ENCODE measurements at places on chromosomes 1 and 21.

GRCh38 chr1:61506944-61507500 is 217.9 kb downstream of the TM2D1 start:
- no peak for DNase-seq

- no peak for DNase-seq
Observed at GRCh38 chr1:9901148-9902059, 8.7 kb downstream of the CTNNBIP1 start.

GRCh38 chr21:26142363-26142762 is 28.2 kb downstream of the APP start:
- DNase-seq, result no peak

DNA sequence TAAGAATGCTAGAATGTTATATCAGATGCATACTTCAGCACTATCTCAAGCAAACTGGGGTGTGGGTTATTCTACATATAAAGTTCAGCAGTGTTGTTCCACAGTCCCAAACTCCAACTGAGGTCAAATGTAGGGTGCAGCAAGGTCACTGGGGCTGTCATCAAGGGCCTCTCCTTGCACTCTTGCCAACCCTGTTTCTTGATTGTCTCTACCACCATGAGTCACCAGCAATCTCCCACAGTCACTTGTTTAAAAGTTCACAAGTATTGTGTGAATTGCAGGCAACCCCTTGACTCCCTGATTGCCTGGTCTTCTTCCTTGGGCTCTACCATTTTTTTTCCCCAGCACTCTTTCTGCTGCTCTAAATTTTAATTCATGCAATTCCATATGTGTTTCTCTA is 10.6 kb downstream of the METTL18 start:
- no peak for DNase-seq

GRCh38 chr1:201792534-201793305 is 36.2 kb upstream of the IPO9 start:
- peak; percentile 33 for DNase-seq

GRCh38 chr1:174768516-174768915 is 231.2 kb upstream of the CACYBP start:
- DNase-seq, result no peak

- no peak for DNase-seq
Observed at GRCh38 chr1:100074604-100075395, 57.9 kb downstream of the SASS6 start.

- DNase-seq, result no peak
Observed at GRCh38 chr1:154179946-154180687, 11.8 kb downstream of the TPM3 start.

DNA sequence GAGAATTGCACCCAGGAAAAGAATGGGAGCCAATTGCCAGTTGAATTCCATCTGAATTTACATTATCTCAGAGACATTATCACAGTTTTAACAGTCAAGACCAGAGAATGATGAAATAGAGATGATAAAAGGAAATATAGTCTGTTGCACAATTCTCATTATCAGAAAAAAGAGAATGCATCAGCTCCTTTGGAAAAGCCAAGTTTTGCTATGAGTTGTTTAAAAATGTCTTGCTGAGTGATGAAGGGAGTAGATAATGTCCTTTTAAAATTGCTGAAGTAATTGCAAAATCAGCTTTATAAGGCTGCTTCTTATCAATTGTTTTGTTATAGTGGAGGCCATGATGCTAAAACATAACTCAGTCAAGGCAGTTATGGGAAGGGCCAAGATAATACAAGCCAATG is 37.9 kb upstream of the EEIG2 start:
- no peak for DNase-seq

DNA sequence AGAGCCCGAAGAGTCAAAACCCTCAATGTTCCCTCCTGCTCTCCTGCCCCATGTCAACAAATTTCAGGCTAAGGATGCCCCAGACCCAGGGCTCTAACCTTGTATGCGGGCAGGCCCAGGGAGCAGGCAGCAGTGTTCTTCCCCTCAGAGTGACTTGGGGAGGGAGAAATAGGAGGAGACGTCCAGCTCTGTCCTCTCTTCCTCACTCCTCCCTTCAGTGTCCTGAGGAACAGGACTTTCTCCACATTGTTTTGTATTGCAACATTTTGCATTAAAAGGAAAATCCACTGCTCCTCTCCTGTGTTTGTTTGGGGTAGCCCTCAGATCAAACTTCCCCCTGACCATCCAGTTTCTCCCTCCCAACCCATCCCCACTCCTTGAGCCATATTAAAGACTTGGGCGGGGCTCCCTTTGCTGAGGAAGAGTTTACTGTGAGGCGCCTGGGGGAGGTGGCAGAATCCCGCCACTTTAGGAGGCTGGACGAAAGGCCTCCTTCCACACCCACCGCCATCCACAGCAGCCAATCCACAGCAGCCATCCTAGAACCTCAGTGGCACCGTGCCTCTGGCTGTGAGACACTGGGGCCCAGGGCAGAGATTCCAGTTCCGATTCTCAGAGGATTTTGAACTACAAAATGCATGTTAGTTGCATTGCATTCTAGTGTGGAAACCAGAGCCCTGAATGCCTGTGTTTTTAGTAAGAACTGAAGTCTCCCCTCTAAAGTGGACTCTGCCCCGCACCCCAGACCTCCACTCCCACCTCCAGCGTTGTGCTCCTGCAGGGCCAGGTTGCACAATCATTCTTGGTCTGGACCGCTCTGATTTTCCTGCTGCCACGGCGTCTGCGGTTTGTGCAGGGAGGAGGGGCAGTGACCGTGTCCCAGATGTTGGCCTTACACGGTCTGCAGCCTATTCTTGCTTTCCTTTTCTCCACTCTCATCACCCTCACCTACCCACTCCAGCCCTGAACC is 3.0 kb downstream of the OLFML3 start:
- DNase-seq, result no peak

DNA sequence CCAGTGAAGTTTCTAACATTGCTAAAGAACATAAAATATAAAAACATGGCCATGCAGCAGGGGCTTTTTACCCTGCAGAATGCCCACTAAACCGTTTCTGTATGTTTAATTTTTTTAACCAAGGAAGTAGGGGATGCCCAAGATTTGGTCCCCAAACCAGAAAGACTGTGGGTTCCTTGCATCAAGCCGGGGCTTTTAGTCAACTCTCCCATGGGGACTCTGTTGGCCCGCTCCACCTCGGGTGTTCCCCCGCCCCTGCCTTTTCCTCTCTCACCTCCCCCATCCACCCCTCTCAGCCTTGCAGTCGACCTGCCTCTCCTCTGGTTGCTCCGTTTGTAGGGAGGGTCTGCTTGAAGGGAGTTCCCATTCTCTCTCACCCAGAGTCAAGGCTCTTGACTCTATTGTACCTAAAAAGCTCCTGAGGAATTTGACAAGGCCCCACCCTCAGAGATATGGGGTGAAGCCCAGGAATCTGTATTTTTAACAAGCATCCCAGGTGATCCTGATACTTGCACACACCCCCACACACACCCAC is 117.5 kb downstream of the TOMM20 start:
- DNase-seq, result peak; percentile 44

GRCh38 chr21:44844256-44844655 is 26.4 kb upstream of the SUMO3 start:
- DNase-seq, result no peak

- DNase-seq, result peak; percentile 10
Observed at GRCh38 chr1:58047265-58047858, 499.2 kb downstream of the OMA1 start.

- DNase-seq, result no peak
Observed at GRCh38 chr1:31428436-31429221, 15.6 kb downstream of the SERINC2 start.

DNA sequence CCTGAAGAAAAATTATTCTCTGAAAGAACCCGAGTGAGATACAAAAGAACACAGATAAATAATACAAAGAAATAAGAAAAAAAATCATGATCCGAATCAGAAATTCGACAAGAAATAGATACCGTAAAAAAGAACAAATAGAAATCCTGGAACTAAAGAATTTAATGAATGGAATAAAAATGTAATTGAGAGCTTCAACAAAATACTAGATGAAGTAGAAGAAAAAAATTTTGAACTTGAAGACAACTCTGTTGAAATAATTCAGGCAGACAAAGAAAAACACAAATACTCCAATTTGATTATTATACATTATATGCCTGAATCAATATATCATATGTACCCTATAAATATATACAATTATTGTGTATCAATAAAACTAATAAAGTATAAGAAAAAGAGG is 4.8 kb upstream of the OR6F1 start:
- DNase-seq, result no peak

DNA sequence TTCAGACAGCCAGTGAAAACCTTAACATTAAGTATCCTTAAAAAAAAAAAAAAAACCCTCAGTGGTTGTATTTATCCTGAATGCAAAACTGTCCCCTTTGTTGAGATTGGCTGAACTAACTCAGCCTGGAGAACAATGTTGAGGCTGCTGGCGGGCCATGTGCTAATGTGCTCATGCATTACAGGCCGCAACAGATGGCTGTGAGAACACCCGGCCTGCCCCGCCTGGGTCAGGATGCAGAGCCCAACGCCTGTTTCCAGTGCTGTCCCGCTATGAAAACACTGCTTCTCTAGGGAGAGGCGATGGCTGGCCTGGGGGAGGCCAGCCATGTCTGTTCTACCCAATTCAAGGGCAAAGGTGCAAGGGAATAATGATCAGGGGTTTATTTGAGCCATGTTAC is 13.8 kb downstream of the OLIG2 start:
- no peak for DNase-seq

- DNase-seq, result no peak
Observed at GRCh38 chr21:39022863-39023693, 160.2 kb downstream of the PSMG1 start.

GRCh38 chr1:205599669-205600042 is 32.2 kb downstream of the ELK4 start:
- DNase-seq, result no peak

- DNase-seq, result no peak
Observed at GRCh38 chr1:155324717-155325602, 4.3 kb downstream of the RUSC1 start.

DNA sequence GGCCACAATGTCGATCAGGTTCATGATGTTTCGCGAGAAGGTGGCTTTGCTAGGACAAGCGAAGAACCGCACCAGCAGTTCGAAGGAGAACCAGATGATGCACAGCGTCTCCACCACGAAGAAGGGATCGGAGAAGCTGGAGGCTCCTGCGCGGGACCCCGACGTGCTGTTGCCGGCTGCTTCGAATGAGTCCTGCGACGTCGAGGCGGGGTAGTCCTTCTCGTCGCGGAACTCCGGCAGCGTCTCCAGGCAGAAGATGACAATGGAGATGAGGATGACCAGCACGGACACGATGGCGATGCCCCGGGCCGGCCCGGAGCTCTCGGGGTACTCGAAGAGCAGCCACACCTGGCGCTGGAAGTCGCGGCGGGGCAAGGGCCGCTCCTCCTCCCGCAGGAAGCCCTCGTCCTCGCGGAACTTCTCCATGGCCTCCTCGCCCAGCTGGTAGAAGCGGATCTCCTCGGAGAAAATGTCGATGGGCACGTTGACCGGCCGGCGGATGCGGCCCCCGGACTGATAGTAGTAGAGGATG is 869 bp downstream of the KCNA3 start:
- peak; percentile 34 for DNase-seq

- DNase-seq, result no peak
Observed at GRCh38 chr1:228064296-228064695, 18.2 kb upstream of the ARF1 start.

DNA sequence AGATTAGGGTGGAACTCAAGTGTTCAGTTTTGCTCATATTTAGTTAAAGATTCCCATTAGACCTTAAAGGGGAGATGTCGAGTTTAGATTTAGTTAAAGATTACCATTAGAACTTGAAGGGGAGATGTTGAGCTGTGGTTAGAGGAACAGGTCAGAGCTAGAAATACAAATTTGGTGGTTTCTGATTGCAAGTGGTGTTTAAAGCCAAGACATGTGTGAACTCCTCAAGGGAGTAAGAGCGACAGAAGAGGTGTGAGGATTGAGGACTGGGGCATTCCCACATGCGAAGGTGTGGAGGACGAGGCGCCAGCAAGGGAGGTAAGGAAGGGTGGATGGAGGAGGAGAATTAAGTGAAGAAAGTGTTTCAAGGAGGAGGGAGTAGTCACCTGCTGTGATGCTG is 168.6 kb downstream of the IER5 start:
- no peak for DNase-seq

DNA sequence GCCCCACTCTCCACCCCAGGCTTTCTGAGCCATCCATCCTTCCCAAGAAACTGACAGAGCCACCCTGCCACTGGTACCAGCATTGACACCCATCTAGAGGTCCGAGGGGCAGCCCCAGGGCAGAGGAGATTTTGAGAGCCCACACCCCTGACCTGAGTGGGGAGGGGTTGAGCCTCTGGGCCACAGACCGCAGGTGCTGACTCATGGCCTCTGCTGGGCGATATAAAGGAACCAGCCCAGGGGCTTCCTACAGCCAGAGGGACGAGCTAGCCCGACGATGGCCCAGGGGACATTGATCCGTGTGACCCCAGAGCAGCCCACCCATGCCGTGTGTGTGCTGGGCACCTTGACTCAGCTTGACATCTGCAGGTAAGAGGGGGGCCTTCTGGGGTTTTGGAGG is at the start of gene PADI4:
TSS of gene PADI4 (plus strand) at position 252 of the 400 bp plus-strand sequence. CDS start at position 278, 26 bp downstream.
- no peak for DNase-seq

DNA sequence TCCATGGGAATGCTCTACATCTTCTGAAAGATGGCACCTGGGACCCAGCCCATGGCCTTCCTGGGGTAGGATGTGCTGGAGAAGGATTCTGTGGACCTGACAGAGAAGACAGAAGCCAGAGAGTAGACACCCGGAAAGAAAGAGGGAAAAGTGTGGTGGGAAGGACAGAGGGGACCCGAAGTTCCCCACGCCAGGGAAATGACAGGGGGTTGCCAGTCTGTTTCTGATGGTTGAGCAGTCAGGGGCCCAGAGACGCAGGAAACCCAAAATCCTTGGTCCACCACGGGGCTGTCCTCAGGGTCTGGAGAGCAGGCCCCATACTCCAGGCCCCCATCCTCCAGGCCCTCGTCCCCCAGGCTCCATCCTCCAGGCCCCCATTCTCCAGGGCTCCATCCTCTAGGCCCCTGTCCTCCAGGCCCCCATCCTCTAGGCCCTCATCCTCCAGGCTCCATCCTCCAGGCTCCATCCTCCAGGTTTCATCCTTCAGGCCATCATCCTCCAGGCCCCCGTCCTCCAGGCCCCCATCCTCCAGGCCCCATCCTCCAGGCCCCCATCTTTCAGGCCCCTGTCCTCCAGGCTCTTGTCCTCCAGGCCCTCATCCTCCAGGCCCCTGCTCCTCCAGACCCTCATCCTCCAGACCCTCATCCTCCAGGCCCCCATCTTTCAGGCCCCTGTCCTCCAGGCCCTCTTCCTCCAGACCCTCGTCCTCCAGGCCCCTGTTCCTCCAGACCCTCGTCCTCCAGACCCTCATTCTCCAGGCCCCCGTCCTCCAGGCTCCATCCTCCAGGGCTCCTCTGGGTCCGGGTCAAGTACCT is 1.0 kb upstream of the TFF2 start:
- no peak for DNase-seq

GRCh38 chr1:222876182-222876581 is 61.3 kb downstream of the DISP1 start:
- DNase-seq, result no peak

GRCh38 chr1:67137307-67137753 is 2.6 kb upstream of the C1orf141 start:
- DNase-seq, result no peak
